Cortex of kidney (tissue), 1 donor: ENCODE measurements at places on chromosomes 5 and 9.

GRCh38 chr5:154972476-154973080 is 31.7 kb downstream of the MRPL22 start:
- DNase-seq, result no peak

DNA sequence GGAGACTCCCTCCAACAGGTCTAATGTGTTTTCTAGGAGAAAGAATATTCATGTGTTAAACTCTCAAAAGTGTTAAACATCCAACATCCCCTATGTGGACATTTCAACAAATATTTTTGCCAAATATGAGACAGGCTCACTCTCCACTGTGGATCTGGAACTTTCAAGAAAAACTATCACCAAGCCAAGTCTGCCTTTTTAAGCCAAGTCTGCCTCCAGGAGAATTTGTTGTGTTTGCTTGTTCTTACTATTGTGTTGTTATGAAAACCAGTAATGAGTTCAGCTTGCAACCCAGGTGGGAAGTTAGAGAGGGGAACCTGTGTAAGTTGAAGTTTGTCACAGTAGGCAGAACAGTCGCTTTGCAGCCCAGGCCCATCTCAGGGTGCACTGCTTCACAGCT is 228.1 kb downstream of the NFIB start:
- DNase-seq, result no peak

- no peak for DNase-seq
These were observed 13.5 kb downstream of the SETX start for GRCh38 chr9:132341177-132341840.

DNA sequence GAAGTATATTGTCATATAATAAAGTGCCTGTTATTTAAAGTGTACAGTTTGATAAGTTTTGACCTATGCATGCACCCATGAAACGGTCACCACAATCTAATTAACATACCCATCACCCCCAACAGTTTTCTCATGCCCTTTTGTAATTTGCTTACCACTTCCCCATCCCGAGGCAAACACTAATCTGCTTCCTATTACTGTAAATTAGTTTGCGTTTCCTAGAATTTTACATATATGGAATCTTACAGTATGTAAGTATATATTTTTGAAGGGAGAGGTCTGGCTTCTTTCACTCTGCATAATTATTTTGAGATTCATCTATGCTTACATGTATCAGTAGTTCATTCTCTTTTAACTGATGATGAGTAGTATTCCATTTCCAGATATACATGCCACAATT is 56.5 kb downstream of the AMBP start:
- no peak for DNase-seq

DNA sequence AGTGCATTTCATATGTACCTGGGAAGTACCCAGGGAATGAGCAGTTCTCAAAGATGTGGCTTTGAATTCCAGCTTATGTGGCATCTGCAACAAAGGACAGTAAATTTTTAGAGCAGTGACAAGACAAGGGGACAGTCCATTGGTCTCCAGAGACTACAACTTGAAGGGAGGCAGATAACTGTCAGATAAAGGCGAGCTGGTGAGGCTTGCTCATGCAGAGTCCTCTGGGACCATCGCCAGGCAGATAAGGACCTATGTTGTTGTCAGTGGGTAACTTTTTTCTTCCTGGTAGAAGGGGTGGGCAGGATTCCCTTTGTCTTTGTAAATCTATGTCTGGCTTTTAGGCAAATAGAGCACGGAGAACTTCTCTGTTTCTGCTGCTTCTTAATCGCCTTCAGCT is 120.2 kb downstream of the ICE1 start:
- DNase-seq, result no peak
